ENCODE measurements at places on chromosomes 3 and 15.

GRCh38 chr3:110474397-110474796 is 597.2 kb upstream of the NECTIN3 start:
- no peak for DNase-seq

DNA sequence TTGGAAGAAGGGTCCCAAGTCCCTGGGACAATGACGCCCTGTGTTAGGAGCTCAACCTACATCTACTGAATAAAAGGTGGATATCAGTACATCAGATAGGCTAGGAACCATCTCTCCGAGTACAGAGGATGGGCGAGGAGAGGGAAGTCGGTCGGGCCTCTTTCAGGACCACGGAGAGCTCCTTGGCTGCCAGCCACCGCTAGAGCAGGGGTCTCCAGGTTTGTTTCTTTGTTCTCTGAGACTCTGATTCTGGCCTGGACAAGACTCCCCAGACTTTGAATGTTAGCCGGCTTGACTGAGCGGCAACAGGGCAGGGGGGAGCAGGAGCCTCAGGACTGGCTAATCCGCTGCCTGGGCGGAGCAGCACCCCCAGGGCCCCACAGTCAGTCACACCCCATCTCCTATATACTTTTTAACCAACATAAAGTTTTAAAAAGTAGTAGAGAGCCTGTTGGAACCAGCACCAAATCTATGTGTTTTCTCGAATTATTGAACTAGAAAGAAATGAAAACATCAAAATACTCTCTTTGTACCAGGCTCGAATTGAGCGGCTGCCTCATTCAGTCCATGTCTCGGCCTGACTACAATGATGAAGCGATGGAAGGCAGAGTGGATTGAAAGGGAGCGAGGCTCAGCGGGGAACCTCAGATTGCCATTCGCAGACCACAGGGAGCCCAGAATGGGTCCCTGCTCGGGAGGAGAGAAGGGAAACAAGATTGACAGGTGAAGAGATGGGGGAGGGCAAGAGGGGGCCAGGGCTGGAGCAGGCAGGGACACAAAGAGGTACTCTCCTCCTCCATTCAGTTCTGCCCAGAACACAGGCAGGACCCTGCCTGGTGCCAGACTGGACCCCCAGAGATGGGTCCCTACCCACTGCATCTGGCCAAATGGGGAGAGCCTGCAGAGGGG is 131.6 kb downstream of the TPRA1 start:
- DNase-seq, result no peak

DNA sequence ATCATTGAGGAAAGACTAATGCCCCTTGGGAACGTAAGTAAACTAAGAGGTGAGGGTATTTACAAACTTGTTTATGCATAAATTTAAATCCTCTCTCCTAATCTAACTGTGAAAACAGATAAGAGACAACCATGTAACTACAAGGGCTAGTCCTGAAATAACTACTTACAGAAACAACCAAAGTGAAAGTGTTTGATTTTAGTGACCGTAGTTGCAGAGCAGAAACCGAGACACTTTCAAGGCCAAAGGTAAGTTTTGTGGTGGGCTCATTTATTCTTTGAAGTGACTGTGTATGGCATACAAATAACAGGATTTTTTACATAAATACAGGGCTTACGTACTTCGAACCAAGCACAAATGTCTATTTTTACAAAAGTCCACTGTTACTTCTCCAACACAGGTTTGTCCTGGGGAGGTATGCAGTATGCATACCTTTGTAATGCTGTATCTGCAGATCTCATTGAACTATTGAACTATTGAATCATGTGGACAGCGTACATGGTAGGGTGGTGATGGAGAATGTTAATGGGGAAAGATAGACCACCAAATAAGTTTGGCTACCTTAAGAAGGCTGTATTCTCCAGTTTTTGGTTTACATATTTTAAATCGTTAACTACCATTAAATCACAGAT is 99.6 kb upstream of the RBMS3 start:
- DNase-seq, result no peak

GRCh38 chr3:161403251-161403650 is 31.9 kb upstream of the SPTSSB start:
- DNase-seq, result peak; percentile 42

DNA sequence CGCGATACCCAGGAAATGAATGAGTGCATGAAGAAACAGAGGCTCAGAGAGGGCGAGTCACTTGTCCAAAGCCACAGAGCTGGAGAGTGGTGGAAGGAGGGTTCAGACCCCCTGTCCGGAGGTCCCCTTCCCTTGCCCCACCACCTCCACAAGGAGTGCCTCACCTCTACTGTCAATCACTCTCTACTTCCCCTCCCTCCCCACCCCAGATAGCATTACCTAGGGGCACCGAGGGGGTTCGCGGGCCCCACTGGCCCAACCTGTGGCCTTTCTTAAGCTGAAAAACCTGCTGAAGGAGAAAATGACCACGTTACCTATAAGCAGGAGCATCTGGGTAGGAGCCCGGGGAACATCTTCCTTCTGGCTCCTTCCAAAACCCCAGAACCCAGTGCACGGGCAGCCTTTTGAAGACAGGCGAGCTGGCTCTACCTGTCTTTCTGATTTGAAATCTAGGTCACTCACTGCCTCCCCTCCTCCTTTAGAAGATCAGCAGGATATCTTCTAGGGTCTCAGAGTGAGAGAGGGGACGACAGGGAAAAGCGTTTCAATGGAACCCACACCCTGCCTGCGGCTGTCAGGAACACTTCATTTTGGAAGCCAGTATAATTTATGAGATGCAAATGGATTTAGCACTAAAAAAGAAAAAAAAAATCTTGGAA is 89.9 kb upstream of the MEF2A start:
- DNase-seq, result no peak

DNA sequence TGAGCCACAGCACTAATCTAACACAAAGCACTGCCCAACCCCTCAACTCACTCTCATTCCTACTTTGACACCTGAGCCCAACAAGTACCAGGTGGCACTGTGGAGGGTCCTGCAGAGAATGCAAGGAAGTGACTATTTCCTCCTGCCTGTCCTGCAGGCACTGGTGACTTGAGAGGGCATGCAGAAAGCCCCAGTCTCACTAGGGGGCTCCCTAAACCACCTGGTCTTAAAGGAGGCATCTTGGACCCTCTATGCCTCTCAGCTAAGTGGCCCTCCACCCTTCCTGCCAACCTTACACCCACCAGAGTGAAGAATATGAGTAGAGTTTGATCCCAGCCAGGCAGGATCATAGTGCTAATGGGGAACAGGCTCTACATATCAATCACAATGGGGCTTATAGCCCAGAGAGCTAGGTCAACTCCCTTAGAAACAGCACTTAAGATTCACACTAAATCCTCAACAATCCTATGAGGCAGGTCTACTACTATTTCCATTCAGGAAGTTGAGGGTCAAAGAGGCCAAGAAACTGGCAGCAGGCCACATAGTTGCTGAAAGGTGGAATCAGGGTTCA is 15.2 kb downstream of the TRAIP start:
- DNase-seq, result peak; percentile 29

DNA sequence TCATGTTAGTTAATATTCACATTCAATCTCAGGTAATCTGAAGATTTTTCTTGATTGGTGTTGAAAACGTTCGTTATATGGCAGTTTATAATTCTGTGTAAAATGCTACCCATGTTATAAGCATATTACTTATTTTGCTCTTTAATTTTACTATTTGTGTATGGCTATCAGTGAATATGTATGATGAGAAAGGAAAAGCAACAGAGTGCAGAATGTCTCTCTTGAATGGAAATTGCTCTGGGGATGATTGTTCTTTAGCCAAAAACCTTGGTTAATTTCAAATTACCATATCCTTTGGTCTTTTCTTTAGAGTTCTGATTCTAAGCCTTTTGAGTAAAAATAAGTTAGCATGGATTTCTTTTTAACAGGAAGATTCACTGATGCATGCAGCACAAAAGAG is 2.5 kb downstream of the SERPINI1 start:
- DNase-seq, result no peak

DNA sequence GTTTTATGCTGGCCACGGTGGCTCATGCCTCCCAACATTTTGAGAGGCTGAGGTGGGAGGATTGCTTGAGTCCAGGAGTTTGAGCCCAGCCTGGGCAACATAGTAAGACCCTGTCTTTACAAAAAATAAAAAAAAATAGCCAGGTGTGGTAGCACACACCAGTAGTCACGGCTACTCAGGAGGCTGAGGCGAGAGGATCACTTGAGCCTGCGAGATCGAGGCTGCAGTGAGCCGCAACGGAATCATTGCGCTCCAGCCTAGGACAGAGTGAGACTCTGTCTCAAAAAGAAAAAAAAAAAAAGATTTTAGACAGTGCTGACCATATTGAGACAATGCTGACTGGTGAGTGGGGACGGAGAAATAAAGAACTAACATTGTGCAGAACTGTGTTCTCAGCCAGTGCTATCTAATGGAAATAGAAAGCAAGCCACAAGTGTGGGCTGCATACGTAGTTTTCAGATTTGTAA is 67.2 kb downstream of the ST6GAL1 start:
- DNase-seq, result no peak

GRCh38 chr3:44518782-44519156 is 36.2 kb upstream of the ZKSCAN7 start:
- DNase-seq, result no peak

DNA sequence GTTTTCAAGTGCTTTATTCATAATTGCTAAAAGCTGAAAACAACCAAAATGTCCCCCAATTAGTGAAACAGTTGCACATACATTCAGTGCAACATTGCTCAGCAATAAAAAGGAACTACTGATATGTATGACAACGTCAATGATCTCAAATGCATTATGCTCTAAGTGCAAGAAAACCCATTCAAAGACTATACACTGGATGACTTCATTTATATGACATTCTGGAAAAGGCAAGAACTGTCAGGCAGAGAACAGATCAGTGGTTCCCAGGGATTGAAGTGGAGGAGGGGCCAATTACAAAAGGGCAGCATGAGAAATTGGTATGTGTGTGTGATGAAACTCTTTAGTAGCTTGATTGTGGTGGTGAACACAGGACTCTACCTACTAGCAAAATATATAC is 585.6 kb downstream of the TBL1XR1 start:
- no peak for DNase-seq

DNA sequence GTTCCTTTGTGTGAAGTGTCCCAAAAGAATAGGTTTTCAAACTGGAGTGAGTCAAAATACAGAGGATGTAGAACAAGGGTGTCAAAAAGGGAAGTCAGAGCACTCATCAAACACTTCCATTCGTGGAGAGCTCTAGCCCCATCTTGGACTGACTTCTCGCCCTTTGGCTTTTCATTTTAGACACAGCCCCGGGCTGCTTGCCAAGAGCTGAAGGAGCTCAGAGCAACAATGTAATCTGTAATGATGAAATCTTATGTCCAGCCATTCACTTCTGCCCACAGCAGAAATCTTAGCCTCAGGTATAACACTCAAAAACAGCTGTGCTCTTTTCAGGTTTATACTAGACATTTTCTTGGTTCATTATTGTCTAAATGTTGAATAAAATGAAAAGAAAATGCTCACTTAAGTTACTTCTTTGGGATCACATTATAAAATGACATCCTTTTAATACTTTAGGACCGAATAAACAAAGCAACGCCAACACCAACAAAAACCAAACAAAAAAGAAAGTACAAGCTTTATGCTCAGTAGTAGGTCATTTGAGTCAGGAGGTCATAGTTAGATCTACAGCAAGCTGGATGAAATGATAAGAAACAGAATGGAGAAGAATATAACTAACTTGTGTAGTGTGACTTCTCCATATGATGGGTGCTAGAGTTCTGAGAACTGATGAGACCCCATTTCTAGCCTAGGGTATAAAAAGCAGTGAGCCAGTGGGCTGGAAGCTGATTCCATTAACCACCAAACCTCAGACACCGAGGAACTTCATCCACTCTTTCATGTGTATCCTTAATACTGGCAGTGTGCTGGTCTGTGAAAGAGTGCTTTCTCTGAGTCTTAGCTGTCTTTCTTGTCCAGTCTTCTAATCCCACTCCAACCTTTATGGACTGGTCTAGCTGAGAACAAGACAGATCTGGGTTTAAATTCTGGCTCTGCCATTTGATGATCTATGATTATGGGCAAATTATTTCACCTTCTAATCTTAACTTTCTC is 131.8 kb upstream of the SLC7A14 start:
- DNase-seq, result peak; percentile 84

GRCh38 chr15:39781967-39782302 is 706 bp downstream of the FSIP1 start:
- DNase-seq, result no peak

- DNase-seq, result no peak
These were observed 63.1 kb downstream of the EDEM1 start for GRCh38 chr3:5250467-5251195.

DNA sequence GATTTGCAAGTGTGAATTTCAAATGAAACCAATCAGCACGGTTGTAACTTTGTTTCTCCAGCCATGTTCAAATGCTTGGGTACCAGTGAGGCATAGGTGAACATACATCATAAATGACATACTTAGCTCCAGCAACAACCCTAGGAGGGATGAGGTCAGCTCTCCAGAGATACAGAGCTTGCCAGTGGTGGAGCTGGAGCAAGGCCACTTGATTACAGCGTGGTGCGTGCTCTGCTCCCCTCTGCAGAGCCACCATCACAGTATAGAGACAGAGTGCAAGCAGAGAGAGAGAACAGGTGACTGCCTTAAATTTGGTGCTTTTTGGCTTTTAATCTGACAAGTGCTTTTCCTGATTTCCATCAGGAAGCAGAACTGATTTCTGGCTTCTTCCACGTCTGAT is 275.1 kb downstream of the PDZRN3 start:
- DNase-seq, result no peak

DNA sequence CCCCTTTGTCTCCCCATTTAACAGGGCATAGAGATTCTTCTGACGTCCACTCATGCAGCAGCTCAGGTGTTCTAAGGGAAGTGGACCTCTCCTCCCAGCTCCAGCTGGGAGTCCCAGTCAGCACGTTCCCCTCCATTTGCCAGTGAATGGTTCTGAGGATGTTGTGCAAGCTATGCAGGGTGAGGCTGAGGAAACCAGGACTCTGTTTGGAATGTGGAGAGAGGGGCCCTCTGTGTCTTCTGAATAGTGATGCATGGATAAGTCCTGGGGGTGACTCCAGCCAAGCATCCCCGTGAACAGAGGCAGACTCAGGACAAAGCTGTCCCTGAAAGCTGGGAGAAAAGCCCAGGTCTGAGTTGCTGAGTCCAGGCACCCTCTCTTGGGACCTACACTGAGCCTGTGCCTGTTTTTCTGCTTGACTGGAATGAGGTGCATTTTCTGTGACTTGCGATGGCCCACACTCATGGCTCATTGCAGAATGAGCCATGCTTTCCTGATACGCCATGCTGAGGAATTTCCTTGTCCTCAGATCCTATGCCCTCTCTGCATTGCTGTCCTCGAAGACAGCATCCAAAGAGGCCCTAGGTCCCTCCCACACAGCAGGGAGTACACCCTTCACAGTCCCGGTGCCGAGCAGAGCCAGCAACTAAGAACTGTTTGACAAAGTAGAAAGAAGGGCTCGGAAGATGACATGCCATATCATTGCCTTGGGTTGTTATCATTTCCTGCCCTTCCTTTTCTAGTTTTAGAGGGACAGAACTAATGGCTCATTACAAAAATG is 185.2 kb downstream of the ATP10A start:
- no peak for DNase-seq

- DNase-seq, result no peak
These were observed 21.4 kb downstream of the EIF4E3 start for GRCh38 chr3:71703797-71704196.

GRCh38 chr15:42156243-42156922 is at the start of gene PLA2G4F:
PLA2G4F (minus strand) TSS chr15:42156636; CDS start chr15:42156549, 87 bp downstream.
- DNase-seq, result no peak

All from cardiac fibroblast (primary cell).